Activated gamma-delta T cell treated with Interleukin-2 at 50 U/mL for 16 hours (primary cell): ENCODE measurements at places on chromosomes 12 and 14.
A peak's percentile ranks its signal among the peaks of the same experiment; 100 is the strongest.

DNA sequence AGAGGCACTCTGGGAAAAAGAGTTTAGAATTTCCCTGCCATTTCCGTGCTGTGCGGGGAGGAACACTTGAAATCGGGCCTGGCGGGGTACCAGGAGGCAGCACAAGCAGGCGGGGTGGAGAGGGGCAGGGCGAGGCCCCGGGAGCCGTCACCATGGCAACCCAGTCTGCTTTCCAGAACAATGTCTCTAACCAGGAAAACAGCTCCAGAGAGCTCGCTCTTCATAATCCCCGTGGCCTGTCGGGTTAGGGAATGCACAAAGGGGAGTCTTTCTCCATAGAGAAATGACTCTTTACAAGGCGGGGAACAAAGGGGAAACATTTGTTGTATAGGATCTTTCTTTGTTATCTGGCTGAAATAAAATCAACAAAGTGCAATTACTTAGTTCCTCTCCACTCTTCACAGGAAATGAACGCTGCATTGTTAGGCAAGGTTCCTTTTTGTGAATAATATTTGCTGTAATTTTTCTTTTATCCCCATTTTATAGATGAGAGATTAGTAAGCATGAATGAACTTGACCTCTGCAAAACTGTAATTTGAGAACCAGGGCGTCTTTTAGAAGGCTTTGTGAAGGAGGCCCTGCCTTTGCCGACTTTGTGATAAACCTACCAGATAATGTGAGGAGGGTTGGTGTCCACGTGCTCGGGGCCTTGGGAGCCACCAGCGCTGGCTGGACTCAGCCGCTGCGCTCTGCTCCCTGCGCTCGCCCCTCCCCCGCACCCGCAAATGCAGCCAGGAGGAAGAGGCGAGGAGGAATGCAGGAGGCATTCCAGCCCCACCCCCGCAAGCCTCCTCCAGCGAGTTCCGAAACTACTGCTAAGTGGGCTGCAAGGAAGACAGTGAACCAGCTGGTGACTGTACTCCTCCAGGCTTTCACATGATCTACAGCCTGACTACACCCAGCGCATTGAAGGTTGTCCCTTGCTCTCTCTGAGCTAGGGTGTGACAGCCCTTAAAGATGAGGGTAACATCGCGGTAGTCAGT is 105.2 kb upstream of the ATF7IP start:
- no peak for DNase-seq

GRCh38 chr12:77062396-77062795 is 3.0 kb downstream of the E2F7 start:
- DNase-seq, result no peak

DNA sequence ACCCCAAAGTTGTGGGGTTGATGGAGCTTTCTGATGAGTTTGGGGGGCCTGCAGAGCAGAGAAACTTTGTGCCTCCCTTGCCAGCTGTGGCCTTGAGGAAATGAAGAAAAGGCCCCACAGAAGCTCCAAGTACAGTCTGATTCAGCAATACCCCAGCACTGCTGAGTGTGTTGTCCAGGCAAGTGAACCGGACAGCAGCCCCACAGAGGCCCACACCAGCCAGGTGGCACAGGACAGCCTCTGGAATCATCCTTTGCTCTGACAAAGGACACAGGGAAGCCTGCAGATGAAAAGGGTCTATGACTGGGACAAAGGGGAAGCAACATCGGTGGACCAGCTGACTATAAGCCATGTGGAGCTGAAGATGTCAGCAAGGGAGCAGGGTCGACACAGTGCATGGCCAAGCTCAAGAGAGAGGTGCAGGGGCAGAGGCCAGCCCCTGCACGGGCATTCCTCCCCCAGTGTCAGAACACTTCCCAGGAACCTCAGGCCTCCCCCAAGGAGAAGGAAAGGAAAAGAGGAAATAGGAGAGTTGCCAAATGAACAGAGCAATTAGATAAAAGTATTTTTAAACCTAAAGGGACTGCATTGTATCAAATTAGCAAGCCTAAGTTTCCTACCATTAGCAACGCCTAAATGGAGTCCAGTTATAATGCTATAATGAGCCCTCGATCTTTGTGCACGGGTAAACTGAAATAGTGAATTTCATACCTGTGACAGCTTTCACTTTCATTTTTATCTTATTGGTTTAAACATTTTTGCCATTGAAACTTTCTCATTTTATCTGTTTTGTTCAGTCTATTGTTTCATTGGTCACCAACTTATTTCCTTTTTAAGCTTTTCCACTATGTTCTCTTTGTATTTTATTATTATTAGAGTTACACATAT is 46.3 kb upstream of the PTGDR start:
- DNase-seq, result no peak

DNA sequence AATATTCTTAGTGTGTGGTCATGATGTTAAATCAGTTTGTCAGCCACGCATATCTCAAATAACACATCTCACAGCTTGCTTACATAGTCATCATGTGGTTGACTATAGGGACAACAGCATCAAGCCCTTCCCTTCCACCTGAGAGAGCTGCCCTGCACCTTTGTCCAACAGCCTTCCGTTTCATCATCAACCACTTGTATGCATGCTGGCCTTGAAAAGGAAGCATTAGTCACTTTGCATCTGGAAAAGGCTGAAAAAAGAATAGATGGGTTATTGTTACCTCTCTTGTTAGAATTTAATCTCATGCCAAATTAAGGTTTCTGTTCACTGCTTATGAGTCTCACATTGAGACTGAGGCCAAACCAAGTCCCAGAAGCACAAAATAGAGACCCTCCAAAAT is 1586.5 kb upstream of the SEL1L start:
- no peak for DNase-seq

DNA sequence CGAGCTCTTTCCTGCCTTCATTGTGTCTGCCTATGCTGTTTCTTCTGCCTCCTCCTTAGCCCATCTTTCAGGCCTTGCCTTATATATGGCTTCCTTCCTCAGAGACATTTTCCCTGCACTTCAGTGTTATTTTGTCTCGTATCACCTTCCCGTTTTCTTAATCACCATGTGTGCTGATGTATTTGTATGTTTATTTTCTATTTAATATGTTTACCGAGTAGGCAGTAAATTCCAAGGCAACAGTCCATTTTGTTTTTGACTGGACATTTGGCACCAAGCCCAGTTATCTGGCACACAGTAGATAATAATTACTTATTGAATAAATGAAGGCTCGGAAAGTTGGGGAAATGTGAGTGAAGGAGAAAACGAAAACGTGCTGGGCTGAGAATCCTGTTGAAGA is 4.6 kb upstream of the POU6F1 start:
- DNase-seq, result no peak

DNA sequence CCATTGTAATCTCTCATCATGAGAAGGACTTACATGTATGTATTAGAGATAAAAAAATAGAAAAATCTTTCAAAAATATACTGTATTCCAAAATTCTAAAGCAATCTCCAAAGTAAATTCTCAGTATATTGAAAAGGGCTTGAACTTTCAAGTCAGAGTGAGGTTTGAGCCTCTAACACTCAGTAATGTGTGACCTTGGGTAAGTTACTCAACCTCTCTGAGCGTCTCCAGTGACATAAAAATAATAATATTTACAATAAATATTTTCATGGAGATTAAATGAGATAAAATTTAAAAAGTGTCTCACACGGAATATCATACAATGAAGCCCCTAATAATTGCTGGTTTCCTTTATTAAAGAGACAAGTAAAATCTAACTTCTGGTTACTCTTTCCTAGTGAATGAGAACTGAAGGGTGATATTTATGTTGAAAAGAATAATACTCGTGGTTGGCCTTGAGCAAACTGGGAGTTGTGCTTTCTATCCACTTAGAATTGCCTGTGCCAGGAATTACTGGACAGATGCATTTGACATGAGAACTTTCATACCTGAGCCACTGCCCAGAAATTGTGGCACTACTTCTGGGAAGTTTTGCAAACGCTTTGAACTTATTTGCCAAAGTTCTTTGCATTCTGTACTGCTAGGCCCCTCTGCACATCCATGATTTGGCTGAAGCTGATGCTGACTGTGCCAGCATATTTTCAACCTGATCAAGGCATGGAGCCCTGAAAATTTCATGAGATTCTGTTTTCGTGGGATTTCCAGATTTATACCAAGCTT is 933.7 kb downstream of the GALC start:
- no peak for DNase-seq

GRCh38 chr14:105473677-105474482 is 741 bp upstream of the CRIP2 start:
- DNase-seq, result peak; percentile 58

- DNase-seq, result no peak
Measured at GRCh38 chr14:103613517-103613916, 15.5 kb upstream of the KLC1 start.

GRCh38 chr14:73887694-73888459 is 1.2 kb downstream of the ZNF410 start:
- no peak for DNase-seq

GRCh38 chr14:77607741-77608302 is 8.6 kb downstream of the SPTLC2 start:
- peak; percentile 4 for DNase-seq

DNA sequence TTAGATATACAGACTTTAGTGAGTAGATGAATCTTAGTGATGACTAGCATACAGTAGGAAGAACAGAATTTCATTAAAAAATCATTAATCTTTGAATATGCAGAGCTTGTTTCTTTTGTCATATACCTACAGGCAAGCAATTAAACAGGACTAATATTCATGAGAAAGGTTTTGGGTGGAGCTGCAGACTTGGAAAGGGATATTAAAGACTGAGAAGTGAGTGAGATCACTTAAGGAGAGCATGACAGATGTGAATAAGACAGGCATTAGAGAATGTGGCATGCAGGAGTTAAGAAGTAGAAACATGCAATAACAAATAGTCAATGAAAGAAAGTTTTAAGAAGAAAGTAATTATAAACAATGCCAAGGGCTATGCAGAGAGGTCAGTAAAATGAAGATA is 187.7 kb downstream of the TMTC3 start:
- DNase-seq, result no peak

GRCh38 chr12:64608901-64609535 is 1.3 kb upstream of the RASSF3 start:
- DNase-seq, result peak; percentile 36

GRCh38 chr14:20489093-20489994 is 16.0 kb upstream of the RNASE10 start:
- DNase-seq, result peak; percentile 12

GRCh38 chr12:28390761-28391385 is 200.6 kb downstream of the CCDC91 start:
- DNase-seq, result no peak

DNA sequence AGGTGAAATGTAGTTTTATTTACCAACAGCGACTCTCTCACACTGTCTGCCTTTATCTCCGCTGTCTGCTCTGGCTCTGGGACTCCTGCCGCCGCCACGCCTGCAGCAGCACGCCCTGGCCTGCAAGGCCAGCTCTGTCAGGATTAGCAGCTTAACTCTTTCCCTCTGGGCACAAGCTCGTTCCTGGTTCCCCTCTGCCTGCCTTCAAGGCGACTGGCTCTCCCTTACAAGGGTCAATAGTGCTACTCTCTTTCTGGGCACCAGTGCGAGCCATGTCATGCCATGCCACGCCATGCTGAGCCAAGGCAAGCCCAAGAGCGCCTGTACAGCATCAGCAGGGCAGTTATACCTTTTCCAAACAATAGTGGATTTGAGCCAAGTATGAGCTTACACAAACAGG is 3.6 kb upstream of the CLEC2B start:
- no peak for DNase-seq

DNA sequence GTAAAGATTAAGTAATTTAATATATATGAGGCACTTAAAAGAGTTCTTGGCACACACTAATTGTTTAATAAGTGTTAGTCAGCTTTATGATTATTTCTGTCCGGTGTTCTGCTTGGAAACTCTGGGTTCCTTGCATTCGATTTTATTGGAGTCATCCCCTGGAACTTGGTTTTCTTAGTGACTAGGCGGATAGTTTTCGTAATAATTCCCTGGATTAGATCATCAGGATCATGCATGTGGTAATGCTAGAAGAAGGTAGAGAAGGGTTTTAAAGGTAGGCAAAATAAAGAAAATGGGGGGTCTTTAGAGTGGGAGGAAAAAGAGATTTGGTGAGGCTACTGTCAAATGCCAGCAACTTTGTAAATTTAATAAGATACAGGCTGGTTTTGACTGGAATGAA is 88.4 kb downstream of the MYF5 start:
- DNase-seq, result no peak

- no peak for DNase-seq
Measured at GRCh38 chr12:49413796-49414195, 46.5 kb downstream of the SPATS2 start.

GRCh38 chr14:86662334-86662733 is 1132.4 kb downstream of the FLRT2 start:
- DNase-seq, result no peak

GRCh38 chr14:65062096-65063075 is 39.9 kb downstream of the MAX start:
- DNase-seq, result no peak

DNA sequence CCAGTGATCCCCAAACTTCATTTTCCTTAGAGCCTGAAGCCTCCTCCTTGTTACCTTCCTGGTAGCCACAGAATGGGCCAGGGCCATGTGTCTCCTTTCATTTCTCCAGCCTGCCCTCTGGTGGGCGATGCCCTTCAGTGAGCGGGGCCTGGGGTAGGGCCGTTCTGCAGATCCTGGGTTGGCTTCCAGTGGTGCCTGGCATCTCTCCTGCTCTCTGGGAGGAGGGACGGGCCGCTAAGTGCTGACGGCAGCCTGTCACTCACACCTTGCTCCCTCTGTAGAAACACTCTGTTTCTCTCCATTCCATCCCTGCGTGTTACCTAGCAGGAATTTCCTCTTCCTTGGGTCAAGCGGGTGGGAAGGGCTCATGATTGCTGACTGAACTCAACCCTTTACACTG is 232.1 kb downstream of the CACNA1C start:
- DNase-seq, result no peak

DNA sequence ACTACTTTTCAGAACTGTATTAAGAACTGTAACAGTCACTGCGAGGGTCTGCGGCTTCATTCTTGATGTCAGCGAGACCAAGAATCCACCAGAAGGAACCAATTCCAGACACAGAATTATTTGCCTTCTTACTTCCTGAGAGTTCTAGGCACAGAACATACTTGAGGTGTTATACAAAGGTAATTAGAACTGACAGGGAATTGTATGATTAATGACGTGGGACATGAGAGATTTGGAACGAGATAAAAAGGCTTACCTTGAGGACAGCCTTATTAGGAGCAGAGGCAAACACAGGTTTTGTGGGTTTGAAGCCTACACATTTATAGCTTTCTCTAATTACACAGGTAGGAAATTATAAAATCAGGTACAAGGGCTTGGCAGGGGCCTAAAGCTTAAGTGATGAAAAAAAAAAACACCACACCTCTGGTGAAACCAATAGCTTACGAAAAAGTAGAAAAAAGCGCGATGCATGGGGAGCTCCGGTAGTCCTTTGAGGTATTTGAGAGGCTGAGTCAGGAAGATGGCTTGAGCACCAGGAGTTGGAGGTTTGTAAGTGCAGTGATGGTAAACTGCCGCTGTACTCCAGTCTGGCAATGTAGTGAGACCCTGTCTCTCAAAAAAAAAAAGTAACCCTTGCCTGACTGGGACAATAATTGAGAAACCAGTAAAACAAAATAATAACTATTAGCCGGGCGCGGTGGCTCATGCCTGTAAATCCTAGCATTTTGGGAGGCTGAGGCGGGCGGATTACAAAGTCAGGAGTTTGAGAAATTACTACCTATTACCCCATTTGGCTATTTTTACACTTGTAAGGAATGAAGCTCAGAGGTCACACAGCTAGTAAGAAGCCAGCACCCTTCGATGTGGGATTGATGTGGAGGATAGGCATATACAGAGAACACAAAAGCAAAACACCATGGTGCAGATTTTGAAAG is 795 bp upstream of the ACOT2 start:
- DNase-seq, result no peak

- no peak for DNase-seq
Measured at GRCh38 chr14:105905456-105905855, 379.1 kb downstream of the TMEM121 start.
